ENCODE measurements at places on chromosomes 3 and 15.

DNA sequence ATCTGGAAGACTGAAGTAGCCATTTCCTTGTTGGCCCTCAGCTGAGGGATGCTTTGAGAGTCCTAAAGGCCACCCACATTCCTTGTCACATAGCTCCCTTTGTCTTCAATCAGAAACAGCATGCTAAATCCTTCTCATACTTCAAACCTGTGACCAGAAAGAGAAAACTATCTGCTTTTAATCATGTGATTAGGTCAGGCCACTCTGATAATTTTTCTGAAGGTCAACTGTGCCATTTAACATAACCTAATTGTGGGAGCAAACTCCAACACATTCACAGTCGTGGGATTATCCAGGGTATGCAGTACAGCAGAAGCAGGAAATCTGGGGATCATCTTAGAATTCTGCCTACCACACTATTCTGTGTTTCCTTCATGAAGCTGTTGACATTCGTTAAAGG, 223.9 kb upstream of the NR2E3 start:
- no peak for DNase-seq

GRCh38 chr3:141402476-141403171, 34.3 kb downstream of the ZBTB38 start:
- DNase-seq, result no peak

- DNase-seq, result no peak
Measured at GRCh38 chr3:2090095-2090911, 8.4 kb upstream of the CNTN4 start.

GRCh38 chr15:85021409-85021808, 39.8 kb downstream of the PDE8A start:
- no peak for DNase-seq

DNA sequence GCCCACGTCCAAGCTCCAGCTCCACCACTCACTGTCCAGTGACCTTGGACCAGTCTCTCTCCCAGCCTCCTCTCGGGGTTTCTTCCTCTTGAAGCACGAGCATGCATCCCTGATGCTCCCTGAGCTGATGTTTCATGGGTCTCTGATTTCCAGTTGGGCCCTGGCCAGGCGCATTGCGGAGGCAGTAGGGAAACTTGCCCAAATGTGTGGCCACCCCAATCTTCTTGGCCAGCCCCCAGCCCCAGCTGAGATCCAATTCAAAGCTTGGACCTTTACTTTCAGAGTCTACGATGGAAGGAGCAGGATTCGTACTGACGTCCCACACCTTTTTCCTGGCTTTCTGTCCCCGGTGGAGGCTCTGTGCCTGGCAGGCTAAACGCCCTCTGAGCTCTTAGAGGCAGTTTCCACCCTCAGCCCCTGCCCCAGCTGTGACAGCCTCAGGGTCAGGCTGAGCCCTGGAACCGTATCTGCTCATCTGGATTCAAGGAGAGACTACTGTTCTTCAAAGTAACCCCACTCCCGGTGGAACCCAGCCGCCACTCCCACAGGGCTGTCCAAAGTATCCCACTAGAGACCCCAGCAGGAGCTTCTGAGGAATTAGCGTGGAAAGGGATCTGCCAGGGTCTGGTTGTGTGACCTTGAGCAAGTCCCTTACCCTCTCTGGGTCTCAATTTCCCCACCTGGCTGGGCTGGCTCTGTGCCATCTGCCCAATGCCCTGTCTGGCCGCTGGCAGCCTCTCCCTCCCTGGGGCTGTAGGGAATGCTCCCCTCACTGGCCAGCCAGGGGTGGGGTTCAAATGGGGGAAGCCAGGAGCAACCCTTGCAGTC, 37.4 kb downstream of the CPN2 start:
- no peak for DNase-seq

DNA sequence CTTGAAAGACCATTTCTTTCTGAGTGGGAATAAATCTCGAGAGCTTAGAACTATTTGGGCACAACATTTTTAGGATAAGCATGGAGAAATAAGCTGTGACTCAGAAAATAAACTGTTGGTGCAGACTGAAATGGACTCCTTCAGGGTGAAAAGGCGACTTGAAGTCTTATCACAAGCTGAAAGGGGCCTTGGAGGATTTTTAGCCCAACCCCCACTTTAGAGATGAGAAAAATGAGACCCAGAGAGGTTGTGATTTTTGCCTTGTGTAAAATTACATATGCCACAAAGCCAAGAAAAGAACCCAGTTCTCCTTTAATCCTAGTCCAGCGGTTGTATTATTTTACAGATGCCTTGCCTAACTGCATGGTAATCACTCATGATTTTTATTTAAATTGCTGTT, 1.5 kb downstream of the ATP1B3 start:
- DNase-seq, result no peak

- no peak for DNase-seq
Measured at GRCh38 chr3:169384573-169384972, 278.9 kb downstream of the MECOM start.

Data from stimulated activated CD4-positive, alpha-beta T cell treated with anti-CD3 and anti-CD28 coated beads, TNF-alpha, amount 100 ng/mL, for 48 hours (primary cell).